ENCODE measurements at places on chromosomes 7 and 10.
A peak's percentile ranks its signal among the peaks of the same experiment; 100 is the strongest.

DNA sequence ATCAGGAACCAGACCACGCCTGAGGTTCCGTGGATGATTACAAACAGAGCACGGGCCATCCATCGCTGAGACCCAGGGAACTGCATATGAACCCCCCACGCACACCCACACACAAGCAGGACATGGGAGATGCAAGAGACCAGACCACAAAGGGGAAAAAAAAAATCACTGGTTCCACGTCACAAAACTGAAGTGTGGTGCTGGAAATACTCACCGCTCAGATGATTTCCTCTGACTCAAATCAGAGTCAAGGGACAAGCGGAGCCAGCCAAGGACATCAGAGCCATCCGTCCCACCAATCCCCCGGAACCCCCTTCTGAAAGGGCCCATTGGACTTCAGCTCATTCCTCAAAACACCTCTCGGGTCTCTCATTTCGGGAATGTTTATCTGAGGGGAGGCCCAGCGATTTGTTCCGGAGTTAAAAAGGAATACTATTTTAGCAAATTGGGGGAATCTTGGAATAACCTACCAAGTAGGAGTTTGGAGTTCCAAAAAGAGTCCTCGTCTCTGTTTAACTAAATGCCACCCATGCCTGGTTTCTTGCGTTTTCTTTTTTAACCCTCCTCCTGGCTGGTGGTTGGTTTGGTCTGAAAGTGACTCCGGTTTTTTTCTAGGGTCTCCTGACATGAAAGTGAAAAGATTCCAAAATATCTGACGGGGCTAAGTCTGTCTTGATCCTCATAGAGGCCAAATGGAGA is 15.0 kb downstream of the SNX8 start:
- peak; percentile 71 for DNase-seq

GRCh38 chr10:78862328-78862640 is 206.5 kb upstream of the ZMIZ1 start:
- no peak for DNase-seq

- no peak for DNase-seq
Measured at GRCh38 chr7:159083001-159083697, 61.5 kb downstream of the VIPR2 start.

DNA sequence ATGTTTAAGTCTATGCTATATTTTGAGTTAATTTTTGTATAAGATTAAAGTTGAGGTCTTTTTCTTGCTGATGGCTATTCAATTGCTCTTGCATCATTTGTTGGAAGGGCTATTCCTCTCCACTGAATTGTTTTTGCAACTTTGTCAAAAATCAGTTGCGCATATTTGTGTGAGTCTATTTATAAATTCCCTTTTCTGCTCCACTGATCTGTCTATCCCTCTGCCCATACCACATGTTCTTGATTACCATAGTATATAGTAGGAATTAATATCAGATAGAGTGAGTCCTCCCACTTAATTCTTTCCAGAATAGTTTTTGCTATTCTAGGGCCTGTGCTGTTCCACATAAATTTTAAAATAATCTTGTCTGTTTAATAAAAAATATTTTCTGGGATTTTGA is 152.4 kb upstream of the ADCY1 start:
- DNase-seq = no peak

DNA sequence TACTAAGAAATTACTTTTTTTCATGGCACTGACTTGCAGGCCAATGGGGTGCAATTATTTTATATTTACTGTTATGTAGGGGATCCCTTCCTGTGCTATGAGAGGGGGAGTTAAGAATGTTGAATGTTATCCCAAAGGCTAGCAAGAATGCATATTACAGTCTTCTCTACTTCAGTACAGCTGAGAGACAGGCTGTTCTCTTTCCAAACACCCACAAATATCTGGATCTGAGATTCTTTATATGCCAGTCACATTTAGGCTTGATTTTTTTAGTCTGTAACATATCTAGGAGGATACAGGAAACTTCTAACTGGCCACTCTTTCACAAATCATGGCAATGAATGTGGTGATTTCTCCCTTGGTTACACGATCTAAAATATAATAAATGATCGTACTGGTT is 266.4 kb upstream of the FZD8 start:
- no peak for DNase-seq

DNA sequence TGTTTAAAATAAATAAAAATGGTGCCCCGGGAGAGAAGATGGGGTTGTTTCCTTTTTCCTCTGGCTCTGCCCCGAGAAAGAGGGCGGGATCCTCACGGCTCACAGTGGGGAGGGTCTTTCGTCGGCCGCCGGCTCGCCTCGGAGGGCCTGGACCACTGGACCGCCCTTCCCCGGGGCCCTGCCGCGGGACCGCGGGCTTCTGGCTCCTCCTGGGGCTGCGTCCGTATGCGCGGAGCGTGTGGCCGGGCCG is 3.5 kb upstream of the IGF2BP3 start:
- DNase-seq = no peak

DNA sequence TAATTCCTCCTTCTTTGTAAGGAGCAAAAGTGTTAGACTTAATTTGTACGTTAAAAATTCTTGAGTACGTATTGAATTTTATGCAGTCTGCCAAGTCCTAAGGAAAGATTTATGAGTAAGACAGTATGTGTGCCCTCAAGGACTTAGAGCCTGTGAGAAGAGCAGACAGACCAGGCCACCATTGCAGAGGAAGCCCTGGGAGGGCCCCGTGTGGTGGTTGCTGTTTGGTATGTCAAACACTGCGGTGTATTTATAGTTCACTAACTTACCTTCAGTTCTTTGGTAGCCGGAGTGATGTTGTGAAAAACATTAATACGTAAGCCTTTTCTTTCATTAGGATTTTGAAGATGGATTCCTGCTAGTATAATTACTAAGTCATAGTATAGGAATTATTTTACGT is 82.9 kb downstream of the GALNT11 start:
- no peak for DNase-seq

- no peak for DNase-seq
Measured at GRCh38 chr7:111846898-111847297, 284.6 kb upstream of the IMMP2L start.

- DNase-seq = no peak
Measured at GRCh38 chr10:61973906-61974305, 72.4 kb downstream of the ARID5B start.

DNA sequence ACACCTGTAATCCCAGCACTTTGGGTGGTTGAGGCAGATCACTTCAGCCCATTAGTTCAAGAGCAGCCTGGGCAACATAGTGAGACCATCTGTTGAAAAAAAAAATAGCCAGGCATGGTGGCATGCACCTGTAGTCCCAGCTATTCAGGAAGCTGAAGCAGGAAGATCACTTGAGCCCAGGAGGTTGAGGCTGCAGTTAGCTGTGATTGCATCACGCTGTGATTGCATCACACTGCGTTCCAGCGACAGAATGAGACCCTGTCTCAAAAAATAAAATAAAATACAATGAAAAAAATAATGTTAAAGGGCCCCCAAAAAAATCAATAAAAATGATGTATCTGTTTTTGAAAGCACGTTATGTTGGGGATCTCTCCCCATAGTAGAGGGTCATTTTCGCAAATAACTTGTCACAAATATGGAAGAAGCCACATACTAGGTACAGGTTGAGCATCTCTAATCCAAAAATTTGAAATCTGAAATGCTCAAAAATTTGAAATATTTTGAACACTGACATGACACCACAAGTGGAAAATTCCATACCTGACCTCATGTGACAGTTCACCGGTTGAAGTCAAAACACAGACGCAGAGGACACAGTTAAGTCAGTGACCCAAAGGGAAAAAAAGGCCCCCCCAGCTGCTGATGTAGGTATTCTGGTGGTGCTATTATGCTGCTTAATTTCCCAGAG is 9.5 kb downstream of the CISD1 start:
- DNase-seq = no peak

DNA sequence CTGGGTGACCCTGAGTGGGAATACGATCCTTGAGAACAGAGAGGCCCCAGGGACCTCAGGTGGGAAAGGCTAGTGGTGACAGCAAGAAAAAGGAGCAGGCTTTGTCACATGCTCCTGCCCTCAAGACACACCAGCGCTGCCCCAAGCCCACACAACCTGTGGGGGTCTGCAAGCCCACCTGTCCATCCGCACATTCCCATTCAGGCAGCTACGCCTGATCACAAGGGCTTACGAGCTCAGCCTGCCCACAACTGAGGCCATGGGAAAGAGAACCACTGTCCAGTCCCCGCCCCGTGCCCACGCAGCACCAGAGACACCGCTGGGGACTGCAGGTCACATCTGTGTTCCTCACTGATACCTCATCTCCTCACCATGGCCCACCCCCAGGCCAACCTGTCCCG is 26.7 kb downstream of the EBF3 start:
- DNase-seq = no peak
